GM12892 (cell line): ENCODE measurements at places on chromosomes 7 and 10.

DNA sequence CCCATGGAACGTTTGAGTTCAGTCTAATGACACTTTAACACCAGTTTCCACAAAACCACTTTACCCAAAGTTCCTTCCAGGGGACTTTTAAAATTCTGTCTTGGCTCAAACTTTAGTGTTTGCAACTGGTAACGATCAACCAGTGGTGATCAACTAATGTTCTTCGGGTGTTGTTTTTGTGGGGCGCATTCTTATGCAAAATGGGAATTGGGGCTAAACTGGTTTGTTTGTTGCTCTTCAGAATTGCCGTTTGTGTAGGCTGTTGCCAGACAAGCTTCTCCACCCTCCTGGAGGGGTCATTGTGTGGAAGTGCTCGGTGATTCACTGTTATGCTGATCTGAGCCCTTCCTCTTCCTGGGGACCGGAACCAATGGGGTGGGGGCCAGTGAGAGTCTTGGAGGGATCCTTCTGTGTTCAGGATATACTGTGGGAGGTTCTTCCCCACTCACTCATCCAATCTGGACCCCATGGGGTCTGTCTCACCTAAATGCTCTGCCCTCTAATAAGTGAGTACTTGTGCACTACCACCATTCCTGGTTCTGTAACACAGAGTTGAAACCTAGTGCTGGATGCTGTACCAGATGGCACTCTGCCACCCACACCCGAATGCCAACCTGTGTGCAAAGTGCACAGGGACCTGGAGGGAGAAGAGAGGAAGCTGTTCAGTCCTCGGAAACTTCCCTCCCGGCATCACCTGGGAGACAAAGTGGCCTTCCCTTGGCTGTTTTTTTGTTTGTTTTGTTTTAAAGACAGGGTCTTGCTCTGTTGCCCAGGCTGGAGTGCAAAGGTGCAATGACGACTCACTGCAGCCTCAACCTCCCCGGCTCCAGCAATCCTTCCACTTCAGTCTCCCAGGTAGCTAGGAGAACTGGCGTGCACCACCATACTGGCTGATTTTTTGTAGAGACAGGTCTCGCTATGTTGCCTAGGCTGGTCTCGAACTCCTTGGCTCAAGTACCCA, 2.1 kb downstream of the NFE2L3 start:
- no peak for DNase-seq

- no peak for DNase-seq
These were observed 207.7 kb downstream of the TPK1 start for GRCh38 chr7:144628176-144628575.

DNA sequence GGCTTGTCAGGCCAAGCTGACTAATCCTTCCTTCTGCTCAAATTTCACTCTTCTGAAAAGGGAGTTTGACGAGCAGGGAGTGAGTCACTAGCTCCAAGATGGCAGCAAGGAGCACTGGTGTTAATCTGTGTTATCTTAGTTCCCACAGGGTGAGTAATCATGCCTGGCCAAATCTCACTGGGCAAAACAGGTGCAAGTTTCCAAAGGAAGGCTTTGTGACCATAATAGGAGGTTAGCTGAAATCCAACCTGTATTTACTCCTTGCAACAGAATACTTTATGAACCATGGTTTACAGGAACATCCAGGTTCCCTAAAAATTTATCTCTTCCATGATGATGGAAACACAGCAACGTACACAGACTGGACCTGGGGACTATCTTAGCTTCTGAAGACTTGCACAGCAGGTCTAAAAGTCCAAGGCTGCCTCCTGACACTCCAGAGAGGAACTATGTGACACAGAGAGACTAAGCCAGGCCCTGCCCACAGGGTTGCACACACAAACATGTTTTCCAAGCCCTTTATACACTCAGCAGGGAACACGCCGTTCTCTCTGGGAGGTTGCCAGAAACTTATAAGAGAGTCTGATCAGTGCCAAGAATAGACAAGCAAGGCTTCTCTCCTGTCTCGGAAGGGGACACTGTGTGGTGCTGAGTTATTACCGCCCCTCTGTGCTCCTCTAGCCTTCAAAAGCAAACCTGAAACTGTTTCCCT, 46.3 kb downstream of the PDK4 start:
- DNase-seq, result no peak

- no peak for DNase-seq
These were observed 1.8 kb downstream of the CEP55 start for GRCh38 chr10:93498166-93498565.

DNA sequence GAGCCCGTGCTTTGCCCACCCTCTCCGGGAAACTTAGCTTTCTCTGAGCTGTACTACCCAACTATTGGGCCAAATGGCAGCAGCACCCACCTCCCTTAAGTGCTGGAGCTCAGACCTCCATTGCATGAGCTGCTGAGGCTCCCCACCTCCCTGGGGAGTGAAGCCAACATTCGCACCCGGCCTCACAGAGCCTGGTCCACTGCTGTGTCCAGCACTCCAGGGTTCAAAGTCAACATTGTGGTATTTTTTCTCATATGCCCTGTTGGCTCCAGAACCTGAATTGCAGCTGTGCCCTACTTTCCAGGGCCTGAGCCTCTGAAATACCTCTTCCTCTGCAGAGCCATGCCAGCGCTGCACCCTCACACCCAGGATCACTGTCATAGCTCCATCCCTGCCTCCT, 29.7 kb downstream of the ITGA8 start:
- no peak for DNase-seq

- DNase-seq, result no peak
These were observed 8.0 kb upstream of the KCNIP2 start for GRCh38 chr10:101851411-101852116.

DNA sequence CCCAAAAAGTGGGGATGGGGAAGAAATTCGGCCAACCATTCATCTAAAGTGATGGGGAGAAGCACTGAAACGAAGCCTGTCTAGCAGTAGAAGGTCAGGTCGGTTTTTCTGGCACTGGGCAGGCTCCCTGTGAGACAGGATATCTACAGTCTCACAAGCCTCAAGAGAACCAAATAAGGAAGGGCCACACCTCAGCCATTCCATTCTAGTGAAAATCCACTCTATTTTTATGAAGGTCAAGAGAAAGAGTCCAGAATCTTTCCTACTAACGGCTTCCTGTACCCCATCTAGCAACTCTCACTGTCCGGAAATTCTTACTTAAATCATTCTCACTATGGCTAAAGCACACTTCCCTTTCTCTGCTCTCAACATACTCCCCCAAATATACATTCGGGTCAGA, 267.1 kb downstream of the PRPF18 start:
- no peak for DNase-seq

DNA sequence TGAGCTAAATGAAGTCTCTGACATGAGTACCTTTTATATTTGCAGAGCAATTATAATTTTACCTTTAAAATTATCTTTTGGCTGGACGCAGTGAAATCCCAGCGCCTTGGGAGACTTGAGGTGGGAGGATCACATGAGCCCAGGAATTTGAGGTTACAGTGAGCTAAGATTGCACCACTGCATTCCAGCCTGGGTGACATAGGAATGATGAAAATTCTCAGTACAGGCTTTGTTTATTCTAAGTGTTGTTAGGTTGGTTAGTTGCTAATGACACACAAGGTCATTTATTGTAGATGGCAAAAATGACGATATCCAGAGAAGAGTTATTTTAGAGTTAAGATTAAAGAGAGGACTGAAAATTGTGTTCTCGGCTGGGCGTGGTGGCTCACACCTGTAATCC, 87.6 kb downstream of the XRCC2 start:
- no peak for DNase-seq

GRCh38 chr7:1197997-1198625, 34.6 kb upstream of the UNCX start:
- DNase-seq, result no peak

DNA sequence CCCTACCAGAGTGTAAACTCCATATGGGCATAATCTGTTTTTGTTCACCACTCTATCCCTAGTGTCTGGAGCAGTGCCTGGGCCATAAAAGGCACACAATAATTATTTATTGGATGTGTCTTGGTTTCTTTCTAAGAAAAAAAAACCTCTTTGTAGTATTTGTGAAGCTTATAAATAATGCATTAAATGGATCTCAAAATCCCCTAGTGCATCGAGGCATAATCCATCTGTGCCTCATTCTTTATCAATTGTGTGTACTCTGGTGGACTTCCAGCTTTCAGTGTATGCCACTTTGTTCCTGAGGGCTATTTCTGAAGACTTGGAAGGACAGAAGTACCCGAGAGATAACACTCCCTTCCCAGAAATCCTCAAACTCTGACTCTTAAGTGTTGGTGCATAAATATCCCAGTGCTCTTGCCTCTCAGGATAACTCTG, 255.0 kb upstream of the PHYHIPL start:
- no peak for DNase-seq

DNA sequence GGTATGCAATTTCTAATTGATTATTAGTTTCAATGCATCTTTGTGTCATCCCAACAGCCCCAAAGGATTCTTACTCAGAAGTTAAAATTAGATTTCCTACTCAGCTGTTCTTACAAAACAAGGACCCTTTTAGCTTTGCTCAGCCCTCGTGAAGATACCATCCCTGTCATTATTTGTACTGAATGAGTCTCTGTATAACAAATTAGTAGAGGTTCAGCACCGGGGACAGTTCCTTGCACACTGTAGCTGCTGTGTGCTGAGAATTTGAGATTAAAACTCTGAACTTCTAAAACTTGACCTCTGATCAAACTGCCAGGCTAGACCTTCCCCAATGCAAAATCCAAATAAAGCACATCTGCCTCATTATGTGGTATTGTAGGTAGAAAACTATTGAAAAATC, 299.1 kb downstream of the LHFPL3 start:
- no peak for DNase-seq

- DNase-seq, result no peak
These were observed 166.1 kb upstream of the NRG3 start for GRCh38 chr10:81708929-81709328.

DNA sequence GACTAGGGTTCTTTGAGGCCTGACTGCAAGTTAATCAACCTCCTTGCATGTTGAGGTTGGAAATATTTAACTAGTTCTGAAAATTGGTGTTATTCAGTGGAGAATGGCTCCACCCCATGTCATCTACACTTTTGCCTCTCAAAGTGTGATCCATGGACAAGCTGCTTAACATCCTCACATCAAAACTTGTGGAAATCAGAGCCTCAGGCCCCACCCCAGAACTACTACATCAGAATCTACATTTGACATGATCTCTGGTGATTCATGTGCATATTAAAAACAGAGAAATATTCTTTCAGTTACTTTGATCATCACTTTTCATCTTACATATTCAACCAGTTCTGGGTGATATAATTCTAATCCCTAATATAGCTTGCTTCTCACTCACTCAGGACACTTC, 632.9 kb downstream of the ARL4A start:
- no peak for DNase-seq

- no peak for DNase-seq
These were observed 29.2 kb downstream of the ELMO1 start for GRCh38 chr7:37419496-37419895.

- no peak for DNase-seq
These were observed 15.0 kb upstream of the CXCL12 start for GRCh38 chr10:44399659-44400451.

- DNase-seq, result no peak
These were observed 179.4 kb downstream of the SEMA3E start for GRCh38 chr7:83469491-83469890.

- no peak for DNase-seq
These were observed 144.9 kb upstream of the HDAC9 start for GRCh38 chr7:18350678-18351077.

- no peak for DNase-seq
These were observed 43.9 kb downstream of the KCNH2 start for GRCh38 chr7:150934045-150934766.

- DNase-seq, result no peak
These were observed 72.6 kb downstream of the SHH start for GRCh38 chr7:155739538-155740143.

GRCh38 chr7:95546647-95547046, 49.7 kb downstream of the PDK4 start:
- DNase-seq, result no peak

- DNase-seq, result no peak
These were observed 60.4 kb upstream of the ADO start for GRCh38 chr10:62744136-62744535.

DNA sequence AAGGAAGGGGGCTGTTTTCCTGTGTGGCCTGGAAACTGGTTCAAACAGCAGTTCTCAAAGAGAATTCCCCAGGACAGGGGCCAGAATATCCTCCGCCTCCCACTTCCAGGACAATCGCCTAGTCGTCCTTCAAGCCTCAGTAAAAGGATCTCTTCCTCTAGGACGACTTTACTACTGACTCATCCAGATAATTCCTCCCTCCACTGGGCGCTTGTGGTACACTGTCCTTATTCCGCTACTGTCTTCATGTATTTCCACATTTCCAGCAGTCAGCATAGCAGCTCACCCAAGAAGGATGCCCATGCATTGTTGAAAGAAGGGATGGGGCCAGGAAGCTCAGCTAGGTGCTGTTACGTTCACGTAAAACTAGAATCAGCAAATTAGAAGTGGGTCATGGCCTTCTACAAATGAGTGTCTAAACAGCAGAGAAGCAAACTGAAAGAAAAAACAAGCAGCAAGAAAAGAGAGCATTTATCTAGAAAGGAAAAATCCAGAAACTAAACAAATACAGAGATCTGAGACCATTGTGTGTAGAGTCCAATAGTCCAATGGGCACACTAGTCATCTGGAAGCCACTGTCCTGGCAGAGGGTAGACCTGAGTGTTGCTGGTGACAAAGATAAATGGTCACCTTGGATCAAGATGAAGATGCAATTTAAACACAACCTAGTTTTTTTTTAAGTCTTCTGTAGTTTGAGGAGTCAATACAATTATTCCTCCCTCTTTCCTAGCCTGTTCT, 26.3 kb downstream of the CLRN3 start:
- DNase-seq, result no peak

GRCh38 chr10:13201132-13201531, 33.0 kb downstream of the UCMA start:
- DNase-seq, result no peak

DNA sequence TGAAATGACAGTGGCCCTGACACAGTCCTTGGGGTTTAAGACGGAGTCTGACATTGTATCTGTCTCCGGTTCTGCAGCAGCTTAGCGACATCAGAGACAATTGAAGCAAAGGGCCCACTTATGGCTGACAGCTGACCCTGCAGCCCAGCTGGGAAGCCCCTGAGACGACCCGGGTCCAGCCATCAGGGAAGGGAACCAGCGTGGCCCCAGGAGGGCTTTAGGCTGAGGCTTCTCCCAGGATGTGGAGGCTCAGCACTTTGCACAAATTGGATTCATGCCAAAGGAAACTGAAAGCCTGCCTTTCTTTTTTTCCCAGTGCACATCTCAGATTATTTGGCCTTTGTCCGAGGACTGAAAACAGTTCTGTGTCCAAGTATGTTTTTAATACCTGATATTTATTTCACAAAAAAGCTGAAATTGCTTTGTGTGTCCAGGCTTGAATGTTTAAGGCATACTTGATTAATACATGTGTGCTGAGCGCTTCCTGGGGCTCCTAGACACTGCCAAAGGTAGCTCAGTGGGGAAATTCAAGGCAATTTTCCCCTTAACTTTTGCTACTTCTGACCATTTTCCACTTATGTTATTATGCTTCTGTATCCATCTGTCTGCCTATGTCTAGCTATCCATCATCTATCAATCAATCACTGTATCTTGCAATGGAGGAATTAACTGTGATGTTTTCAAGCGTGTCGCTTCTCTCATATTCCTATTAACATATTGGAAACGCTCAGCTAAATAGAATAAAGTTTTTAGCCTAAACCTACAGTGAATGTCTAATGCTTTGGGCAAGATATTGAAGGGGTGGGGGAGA, 34.8 kb downstream of the KLF6 start:
- no peak for DNase-seq
